ENCODE measurements at places on chromosomes 1 and 21.

GRCh38 chr21:45255381-45256020 lies 32.2 kb downstream of the POFUT2 start:
- peak; percentile 5 for DNase-seq

DNA sequence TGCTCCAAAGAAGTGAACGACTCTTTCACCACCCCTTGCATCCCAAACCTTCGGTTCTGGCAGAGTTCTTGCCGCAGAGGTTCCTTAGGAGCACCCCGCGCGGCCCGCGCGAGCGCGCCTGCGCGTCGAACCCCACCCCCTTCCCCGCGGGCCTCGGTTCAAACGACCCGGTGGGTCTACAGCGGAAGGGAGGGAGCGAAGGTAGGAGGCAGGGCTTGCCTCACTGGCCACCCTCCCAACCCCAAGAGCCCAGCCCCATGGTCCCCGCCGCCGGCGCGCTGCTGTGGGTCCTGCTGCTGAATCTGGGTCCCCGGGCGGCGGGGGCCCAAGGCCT lies at the start of gene C1orf56:
Gene C1orf56 (plus strand): TSS at position 161 of the 334 bp plus-strand sequence. CDS start 97 bp downstream, at position 258.
- peak; percentile 61 for DNase-seq

- peak; percentile 30 for DNase-seq
Measured at GRCh38 chr1:80310703-80311245, 1304.2 kb upstream of the ADGRL4 start.

DNA sequence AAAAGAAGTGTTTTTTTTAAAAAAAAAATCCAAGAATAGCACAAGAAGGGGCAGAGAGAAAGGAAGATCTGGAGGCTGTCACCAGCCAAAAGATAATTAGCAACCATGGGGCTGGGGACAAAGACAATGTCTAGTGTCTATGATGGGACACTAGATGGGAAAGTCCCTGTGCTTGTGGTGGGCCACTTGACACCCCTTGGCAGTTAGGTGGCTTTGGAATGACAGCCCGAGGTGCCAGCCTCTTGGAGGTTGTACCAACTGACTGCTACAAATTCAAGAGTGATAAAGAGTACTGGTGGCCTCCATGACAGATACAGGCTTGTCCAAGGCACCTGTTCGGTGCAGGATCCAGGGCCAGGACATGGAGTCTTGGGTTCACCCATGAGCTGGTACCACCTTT lies 21.6 kb downstream of the ATP2B4 start:
- no peak for DNase-seq

DNA sequence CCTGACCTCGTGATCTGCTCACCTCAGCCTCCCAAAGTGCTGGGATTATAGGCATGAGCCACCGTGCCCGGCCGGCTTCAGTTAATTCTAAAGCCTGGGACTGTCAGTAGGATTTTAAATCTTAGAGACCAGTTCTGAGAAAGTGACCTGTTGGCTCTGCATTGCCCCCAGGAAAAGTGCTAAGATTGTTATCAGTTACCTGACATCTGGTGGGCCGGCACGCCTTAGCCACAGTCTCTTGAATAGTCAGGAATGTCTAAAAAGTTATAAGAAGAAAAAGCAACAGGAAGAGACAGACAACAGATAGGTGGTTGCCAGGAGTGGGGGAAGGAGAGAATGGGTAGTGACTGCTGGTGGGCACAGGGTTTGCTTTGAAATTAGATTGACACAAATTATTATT lies 35.1 kb downstream of the RABGAP1L start:
- DNase-seq, result no peak

GRCh38 chr21:39796466-39796865 lies 51.5 kb downstream of the IGSF5 start:
- DNase-seq, result no peak

GRCh38 chr1:21149430-21149854 lies 27.3 kb downstream of the EIF4G3 start:
- no peak for DNase-seq

DNA sequence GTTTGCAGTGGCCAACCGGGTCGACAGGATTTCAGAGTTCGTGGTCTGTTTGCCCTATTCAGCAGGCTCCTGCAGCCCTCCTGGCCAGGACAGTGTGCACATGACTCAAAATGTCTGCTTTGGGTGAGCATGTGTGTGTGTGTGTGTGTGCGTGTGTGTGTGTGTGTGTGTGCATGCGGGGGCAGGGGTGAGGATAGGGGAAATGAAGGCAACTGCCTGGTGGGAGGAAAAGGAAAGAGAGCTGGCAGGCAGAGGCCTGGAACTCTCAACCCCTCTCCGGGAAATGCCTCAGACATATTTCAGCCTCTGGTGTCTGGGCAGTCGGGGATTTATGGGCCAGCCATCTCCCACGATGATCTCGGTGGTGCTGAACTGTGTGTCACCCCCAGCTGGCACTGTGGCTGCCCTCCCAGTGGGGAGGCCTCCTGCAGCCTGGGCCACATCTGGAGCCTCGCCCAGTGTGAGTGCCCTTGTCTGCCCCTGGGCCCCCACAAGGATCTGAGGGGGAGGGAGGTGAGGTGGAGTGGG lies 15.2 kb downstream of the CDCP2 start:
- no peak for DNase-seq

- peak; percentile 100 for DNase-seq
Measured at GRCh38 chr1:159752135-159752580, 28.6 kb upstream of the DUSP23 start.
